Keratinocyte (primary cell): ENCODE measurements at places on chromosomes 6 and 20. TPM values are rescaled to one million over a fixed set of nuclear protein-coding genes. Genes with fewer than 3 reads are reported as not detected.

CPNE5 gene
- polyA plus RNA-seq: 0.02 to 0.09 TPM (median 0.05 TPM) in 3 replicates

IL17A gene
- polyA plus RNA-seq: not detected in 3 replicates

TM9SF4 gene
- polyA plus RNA-seq: 49.4 to 65.5 TPM (median 62.2 TPM) in 3 replicates

LPA gene
- polyA plus RNA-seq: 0.03 TPM in 1 of 3 replicates, not detected in the others

HTR1E gene
- not detected in 3 replicates for polyA plus RNA-seq

GRCh38 chr6:29946223-29947076 lies 4.1 kb downstream of the HLA-A start:
- no peak for DNase-seq

DNA sequence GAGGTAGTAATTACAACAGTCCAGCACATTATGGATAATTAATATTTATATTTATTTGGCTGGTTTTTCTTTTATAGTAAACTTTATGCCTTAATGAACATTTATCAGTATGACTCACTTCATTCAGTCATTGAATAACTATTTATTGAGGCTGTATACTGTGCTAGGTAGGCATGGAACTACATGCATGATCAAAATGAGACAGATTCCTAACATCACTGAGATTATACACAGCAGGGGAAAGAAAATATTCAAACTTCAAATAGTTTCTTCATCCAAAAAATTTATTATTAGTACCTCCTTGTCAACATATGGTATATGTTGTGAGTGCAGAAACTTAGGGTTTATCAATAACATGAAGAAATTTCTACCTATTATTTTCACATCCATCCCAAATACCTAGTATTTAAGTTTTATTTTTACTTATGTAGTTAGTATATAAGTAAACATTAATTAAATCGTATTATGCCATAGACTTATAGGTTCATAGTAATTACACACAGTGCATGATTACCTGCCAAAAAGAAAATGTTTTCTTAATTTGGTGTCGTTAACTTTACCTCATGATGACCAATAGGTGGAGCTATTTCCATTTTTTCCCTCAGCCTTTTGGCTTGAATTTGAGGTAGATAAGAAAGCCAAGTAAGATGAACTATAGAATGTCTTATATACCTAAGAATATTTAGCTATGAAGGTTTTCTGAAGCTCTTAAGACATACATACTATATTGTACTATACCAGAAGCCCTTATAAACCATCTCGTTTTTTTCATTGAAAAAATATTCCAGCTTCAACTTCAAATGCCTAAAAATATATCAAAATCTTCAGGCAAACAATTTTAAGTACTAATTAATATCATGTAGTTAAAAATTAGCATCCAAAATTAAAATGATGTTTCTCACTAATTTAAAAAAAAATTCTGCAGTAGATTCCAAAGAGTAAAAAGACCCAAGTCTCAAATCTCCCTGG lies 12.5 kb upstream of the TMEM30A start:
- DNase-seq: no peak

GRCh38 chr6:155628306-155628705 lies 172.7 kb upstream of the NOX3 start:
- no peak for DNase-seq

GRCh38 chr20:48789185-48789668 lies 38.6 kb downstream of the PREX1 start:
- DNase-seq: no peak
